ENCODE measurements at places on chromosomes 16 and 17. TPM values are rescaled to one million over a fixed set of nuclear protein-coding genes. Genes with fewer than 3 reads are reported as not detected.

DNA sequence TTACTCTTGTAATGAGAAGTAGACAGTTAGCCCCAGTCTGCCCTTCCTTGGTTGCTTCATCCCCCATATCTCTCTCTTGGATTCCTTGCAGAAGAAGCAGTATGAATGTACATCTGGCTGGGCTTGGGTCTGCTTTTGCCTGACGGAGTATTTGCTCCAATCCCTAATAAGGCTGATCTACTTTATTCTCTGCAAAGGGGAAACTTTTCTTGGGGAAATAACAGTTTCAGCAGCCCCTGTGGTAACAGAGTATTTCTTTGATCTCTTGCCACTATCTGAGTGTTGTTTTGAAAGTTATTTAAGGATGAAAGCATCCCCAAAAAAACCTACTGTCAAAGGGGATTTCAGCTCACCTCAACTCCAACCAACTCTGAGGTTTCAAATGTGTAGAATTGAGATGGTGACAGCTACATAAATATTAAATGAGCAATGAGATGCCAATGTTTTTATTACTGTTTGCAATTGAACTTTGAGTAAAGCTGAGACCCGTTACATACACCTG lies 168.9 kb upstream of the NOG start:
- DNase-seq = no peak
- no peaks in the 10 kb centered on the region for H3K27me3 ChIP-seq
- H3K36me3 ChIP-seq = no peaks in the 10 kb centered on the region
- H3K27ac ChIP-seq = no peak overlapping the region

- no peaks in the 10 kb centered on the region for H3K4me1 ChIP-seq
- H3K27me3 ChIP-seq = no peaks in the 10 kb centered on the region
- no peak overlapping the region for H3K4me3 ChIP-seq
- DNase-seq = no peak
- H3K27ac ChIP-seq = no peak overlapping the region
These were observed 424.4 kb downstream of the PMP22 start for GRCh38 chr17:14840616-14841231.

GRCh38 chr16:19227643-19228042 lies 57.9 kb upstream of the CLEC19A start:
- no peak overlapping the region for H3K27ac ChIP-seq
- no peak overlapping the region for H3K4me3 ChIP-seq
- peaks cover 6% of the 10 kb centered on the region for H3K4me1 ChIP-seq
- DNase-seq = no peak

DNA sequence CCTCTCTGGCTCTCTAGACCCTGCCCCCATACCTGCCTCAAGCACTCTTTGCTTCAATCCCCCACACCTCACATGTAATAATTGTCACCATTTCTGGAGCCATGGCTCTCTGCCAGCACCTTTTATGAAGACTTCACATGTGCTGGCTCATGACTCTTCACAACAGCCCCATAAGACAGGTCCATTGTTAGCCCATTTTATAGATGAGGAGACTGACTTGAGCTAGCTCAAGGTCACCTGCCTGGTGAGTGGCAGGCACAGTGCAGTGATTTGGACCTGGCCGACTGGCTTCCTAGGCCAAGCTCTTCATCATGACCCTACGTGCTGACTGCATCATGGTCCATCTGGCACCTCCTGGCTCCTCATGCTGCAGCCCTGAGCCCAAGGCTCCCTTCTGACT lies 25.0 kb downstream of the FAM20A start:
- peaks cover 3% of the 10 kb centered on the region for H3K36me3 ChIP-seq
- DNase-seq = no peak
- no peak overlapping the region for H3K27ac ChIP-seq
- no peak overlapping the region for H3K4me3 ChIP-seq
- no peaks in the 10 kb centered on the region for H3K27me3 ChIP-seq

DNA sequence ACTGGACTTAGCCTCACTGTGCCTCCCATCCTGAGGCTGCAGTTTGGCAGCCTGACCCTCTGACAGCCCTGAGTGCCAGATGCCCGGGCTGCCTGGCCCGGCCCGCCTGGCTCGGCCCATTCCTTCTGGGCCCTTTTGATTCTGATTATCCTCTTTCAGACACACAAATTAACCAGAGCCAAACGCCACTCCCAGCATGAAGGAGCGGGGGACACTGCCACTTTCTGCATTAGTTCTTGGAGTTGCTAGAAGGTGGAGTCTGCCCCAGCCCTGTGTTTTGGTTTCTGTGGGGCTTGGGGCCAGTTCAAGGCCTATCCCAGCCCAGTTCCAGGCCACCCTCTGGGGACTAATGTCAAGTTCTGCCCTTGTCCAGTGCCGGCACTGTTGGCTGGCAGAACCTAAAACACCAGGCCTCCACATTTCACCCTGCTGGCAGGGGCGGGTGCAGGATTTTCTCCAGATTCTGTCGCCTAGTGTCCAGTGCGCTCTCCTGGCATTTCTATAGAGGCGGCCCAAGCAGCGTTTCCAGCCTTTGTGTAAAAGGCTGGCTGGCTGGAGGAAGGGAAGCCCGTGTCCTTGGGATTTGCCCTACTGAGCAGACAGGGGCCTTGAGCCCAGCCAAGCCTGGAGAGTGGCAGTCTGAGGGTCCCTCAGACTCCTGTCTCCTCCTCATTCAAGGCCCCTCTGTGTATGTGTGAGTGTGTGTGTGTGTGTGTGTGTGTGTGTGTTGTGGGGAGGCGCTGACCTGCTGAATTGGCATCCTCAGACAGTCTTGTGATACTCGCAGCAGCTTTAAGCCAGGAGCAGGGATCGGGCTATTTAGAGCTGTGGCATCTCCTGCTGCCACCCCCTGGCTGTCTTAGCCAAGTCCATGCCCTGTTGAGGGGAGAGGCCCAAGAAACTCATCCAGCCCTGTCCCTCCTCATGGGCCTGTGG lies 21.4 kb downstream of the PLCD3 start:
- peaks cover 4% of the 10 kb centered on the region for H3K36me3 ChIP-seq
- H3K4me1 ChIP-seq = no peaks in the 10 kb centered on the region
- no peaks in the 10 kb centered on the region for H3K27me3 ChIP-seq
- no peak overlapping the region for H3K27ac ChIP-seq
- H3K4me3 ChIP-seq = no peak overlapping the region
- no peak for DNase-seq

Gene SKAP1
- 0.49 TPM for total RNA-seq

Gene ARHGDIG
- total RNA-seq = 2.0 TPM
